ENCODE measurements at places on chromosomes 6 and 20.

GRCh38 chr20:43963872-43964791, 49.5 kb downstream of the TOX2 start:
- no peaks in the 10 kb centered on the region for H3K36me3 ChIP-seq
- no peak for DNase-seq
- peaks cover 8% of the 10 kb centered on the region for H3K4me1 ChIP-seq
- no peak overlapping the region for H3K27ac ChIP-seq
- no peaks in the 10 kb centered on the region for H3K27me3 ChIP-seq
- H3K4me3 ChIP-seq = no peak overlapping the region

DNA sequence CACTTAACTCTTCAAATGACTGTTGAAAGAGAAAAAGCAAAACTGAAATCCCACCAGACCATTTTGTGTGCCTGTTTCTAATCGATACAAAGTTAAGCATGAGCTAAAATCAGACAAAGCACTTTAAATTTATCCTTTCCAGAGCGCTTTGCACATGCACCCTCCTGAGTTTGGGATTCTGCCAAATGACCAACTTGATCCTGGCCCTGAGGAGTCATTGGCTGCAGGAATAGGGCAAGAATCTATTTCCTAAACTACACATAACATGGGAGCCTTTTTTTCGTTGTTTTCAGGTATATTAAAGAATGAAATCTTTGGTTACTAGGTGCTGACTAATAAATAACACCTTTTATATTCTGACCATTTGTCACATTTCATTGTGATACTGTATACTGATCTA, 23.8 kb upstream of the MTHFD1L start:
- no peak overlapping the region for H3K4me3 ChIP-seq
- no peaks in the 10 kb centered on the region for H3K4me1 ChIP-seq
- no peak overlapping the region for H3K27ac ChIP-seq
- no peak for DNase-seq

- H3K27me3 ChIP-seq = no peaks in the 10 kb centered on the region
- peak overlapping the region; percentile 98 for H3K4me3 ChIP-seq
- no peaks in the 10 kb centered on the region for H3K36me3 ChIP-seq
- no peak for DNase-seq
Measured at GRCh38 chr20:41617059-41617901, 897 bp downstream of the CHD6 start.

- H3K4me3 ChIP-seq = no peak overlapping the region
- no peak overlapping the region for H3K27ac ChIP-seq
- no peaks in the 10 kb centered on the region for H3K36me3 ChIP-seq
- DNase-seq = no peak
- H3K27me3 ChIP-seq = no peaks in the 10 kb centered on the region
- no peaks in the 10 kb centered on the region for H3K4me1 ChIP-seq
Measured at GRCh38 chr6:67887747-67888545, 747.1 kb upstream of the ADGRB3 start.

DNA sequence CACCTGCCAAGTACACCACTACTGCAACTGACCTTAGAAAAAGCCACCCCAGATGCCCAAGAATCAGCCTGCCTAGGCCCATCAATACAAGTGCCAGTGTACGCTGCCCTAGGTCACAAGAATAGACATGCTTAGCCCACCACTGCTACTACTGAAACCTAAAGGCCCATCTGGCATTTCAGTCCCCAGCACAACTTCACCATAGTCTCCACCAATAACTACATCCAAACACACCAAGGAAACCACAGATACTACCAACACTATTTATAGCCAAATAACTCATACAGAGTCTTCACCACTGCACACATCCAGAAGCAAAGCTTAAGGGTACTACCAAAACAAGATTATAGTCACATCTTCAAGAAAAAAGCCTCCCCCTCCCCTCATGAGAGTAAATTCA, 28.2 kb downstream of the TREML4 start:
- H3K27me3 ChIP-seq = no peaks in the 10 kb centered on the region
- no peak overlapping the region for H3K4me3 ChIP-seq
- no peaks in the 10 kb centered on the region for H3K36me3 ChIP-seq
- no peaks in the 10 kb centered on the region for H3K4me1 ChIP-seq
- DNase-seq = no peak

- no peaks in the 10 kb centered on the region for H3K27me3 ChIP-seq
- H3K36me3 ChIP-seq = no peaks in the 10 kb centered on the region
- H3K27ac ChIP-seq = no peak overlapping the region
- DNase-seq = no peak
- H3K4me1 ChIP-seq = no peaks in the 10 kb centered on the region
Measured at GRCh38 chr6:14656078-14656521, 538.5 kb downstream of the CD83 start.

DNA sequence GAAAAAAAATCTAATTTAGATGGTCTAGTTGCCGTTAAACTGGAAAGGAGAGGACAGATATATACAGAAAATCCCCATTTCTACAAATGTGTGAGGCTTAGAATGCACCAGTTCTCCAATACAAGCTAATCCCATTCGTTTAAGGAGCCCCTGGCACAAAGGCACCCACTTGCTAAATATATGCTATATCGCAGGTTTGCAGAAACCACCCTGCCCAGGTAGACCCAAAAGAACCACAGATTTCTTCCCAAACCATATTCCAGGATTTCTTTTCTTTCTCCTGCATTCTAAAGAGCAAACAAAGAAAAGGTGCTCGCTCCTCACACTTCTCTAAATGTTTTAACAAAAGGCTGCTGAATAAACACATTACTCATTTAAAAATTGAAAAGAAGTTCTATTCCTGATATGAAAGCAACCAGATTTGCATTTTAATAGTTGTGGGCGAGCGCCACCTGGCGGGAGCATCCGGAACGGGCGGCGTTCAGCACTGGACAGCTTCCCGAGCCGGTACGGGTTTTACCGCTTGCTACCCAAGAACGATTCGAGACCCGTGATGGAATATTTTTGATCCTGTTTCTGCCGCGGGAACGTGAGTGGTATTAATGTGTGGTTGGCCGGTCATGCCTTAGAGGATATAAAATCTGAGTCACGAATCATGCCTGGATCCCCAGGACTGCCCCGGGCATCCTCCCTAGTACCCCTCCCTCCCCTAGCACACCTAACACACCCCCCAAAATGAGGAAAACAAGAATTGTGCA, 2.1 kb downstream of the PTPRT start:
- no peak overlapping the region for H3K4me3 ChIP-seq
- DNase-seq = no peak
- no peaks in the 10 kb centered on the region for H3K36me3 ChIP-seq
- peaks cover 16% of the 10 kb centered on the region for H3K4me1 ChIP-seq
- H3K27ac ChIP-seq = no peak overlapping the region
- peaks cover 8% of the 10 kb centered on the region for H3K27me3 ChIP-seq

GRCh38 chr20:44733341-44734069, 12.2 kb upstream of the KCNK15 start:
- no peaks in the 10 kb centered on the region for H3K27me3 ChIP-seq
- DNase-seq = no peak
- no peak overlapping the region for H3K4me3 ChIP-seq
- H3K4me1 ChIP-seq = peaks cover 18% of the 10 kb centered on the region
- H3K36me3 ChIP-seq = no peaks in the 10 kb centered on the region
- H3K27ac ChIP-seq = peak overlapping the region; percentile 54

DNA sequence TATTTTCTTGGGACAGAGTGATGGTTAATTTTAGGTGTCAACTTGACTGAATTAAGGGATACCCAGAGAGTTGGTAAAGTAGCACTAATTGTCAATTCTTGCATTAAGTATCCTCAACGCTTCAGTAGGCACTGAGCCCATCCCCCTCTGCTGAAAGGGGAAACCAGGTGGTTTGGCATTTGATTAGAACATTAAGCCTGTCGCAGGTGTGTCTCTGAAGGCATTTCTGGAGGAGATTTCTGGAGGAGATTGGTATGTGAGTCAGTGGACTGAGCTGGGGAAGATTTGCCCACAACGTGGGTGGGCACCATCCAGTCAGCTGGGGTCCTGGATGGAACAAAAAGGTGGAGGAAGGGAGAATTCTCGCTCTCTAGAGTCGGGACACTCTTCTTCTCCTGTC, 119.8 kb downstream of the RFX6 start:
- H3K27ac ChIP-seq = no peak overlapping the region
- no peaks in the 10 kb centered on the region for H3K36me3 ChIP-seq
- H3K4me1 ChIP-seq = no peaks in the 10 kb centered on the region
- H3K4me3 ChIP-seq = no peak overlapping the region
- DNase-seq = no peak
- no peaks in the 10 kb centered on the region for H3K27me3 ChIP-seq

DNA sequence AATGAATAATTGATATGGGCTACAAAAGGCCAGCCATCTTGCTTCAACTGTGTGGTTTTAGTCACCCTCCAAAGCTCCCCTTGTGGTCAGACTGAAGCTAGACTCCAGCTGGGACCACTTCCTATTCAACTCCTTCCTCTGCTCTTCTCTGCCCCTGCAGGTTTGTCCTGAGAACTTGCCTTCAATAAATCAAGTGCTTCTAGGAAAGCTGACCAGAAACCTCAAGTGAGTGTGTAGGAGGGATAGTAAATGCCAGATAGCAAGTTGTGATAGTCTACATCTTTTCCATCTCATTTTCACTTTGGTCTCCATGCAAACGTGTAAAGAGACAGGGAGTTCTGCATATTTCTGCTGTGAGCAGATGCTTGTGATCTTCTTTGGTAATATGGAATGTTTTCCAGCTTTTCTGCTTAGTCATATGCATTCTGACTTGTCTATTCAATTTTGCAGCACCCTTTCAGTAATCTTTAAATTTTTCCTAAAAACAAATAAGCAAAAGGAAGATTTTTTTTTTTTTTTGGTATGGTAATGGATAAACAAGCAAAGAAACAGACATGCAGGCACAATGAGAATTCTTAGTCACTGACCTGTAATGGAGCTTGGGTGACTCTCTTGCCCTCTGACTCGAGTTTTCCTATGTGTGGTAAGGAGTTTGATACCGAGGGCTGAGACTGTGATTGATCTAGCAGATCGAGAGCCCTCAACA, 201.3 kb upstream of the BTBD3 start:
- H3K27me3 ChIP-seq = no peaks in the 10 kb centered on the region
- H3K27ac ChIP-seq = no peak overlapping the region
- no peaks in the 10 kb centered on the region for H3K36me3 ChIP-seq

- no peaks in the 10 kb centered on the region for H3K27me3 ChIP-seq
- no peak for DNase-seq
- no peak overlapping the region for H3K4me3 ChIP-seq
- no peaks in the 10 kb centered on the region for H3K36me3 ChIP-seq
Measured at GRCh38 chr20:2228926-2229325, 66.9 kb upstream of the TGM3 start.

- H3K27me3 ChIP-seq = no peaks in the 10 kb centered on the region
- no peak overlapping the region for H3K27ac ChIP-seq
- no peaks in the 10 kb centered on the region for H3K36me3 ChIP-seq
- H3K4me3 ChIP-seq = no peak overlapping the region
Measured at GRCh38 chr20:50758992-50759391, 27.6 kb downstream of the PARD6B start.

DNA sequence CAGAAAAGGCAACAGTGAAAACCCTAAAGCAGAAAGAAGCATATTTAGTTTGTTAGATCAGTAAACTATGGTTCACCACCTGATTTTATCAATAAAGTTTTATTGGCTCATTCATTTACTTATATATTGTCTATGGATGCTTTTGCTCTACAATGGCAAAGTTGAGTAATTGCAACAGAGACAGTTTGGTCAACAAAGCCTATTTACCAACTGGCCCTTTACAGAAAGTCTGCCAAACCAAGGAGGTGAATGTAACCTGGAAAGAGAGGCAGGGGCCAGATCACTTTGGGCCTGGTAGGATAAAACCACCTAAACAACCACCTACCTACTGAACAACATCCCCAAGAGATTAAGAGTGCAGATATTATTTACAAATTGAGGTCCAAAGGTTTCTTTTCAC, 19.4 kb downstream of the SAYSD1 start:
- no peaks in the 10 kb centered on the region for H3K4me1 ChIP-seq
- no peaks in the 10 kb centered on the region for H3K36me3 ChIP-seq
- no peak for DNase-seq
- H3K4me3 ChIP-seq = no peak overlapping the region
- H3K27ac ChIP-seq = no peak overlapping the region
- H3K27me3 ChIP-seq = no peaks in the 10 kb centered on the region

DNA sequence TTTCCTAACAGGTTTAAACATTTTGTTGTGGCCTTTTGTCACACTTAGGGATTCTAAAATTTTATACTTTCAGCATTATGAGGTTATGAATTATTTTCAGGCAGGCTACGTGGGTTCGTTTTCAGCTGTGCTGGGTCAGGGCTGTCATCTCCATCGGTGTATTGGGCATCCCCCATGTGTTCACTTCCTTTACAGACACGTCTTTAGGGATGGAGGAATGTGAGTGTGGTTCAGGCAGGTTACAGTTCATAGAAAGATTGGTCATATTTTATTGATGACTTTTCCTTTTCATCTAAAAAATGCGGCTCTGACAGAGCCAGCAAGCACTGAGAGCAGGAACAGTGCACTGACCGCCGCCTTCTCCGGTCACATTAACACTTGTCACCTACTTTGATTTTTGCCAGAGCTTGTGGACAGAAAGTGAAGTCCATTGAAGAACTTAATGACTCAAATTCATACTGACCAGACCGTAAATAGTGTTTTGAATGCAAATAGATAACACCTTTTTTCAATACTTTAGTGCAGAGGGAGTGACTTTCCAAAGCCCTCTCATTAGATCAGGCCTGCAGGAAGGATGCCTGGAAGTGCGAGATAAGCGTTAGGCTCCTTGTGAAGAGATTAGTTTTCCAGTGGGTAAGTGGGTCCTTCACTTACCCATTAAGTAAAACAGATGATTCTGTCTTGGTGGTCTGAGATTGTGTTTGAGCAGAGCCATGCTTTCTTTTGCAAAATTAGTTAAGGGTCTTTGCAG, 113.1 kb downstream of the TIAM2 start:
- DNase-seq = no peak
- no peaks in the 10 kb centered on the region for H3K4me1 ChIP-seq
- no peak overlapping the region for H3K4me3 ChIP-seq
- H3K36me3 ChIP-seq = no peaks in the 10 kb centered on the region
- H3K27me3 ChIP-seq = no peaks in the 10 kb centered on the region

DNA sequence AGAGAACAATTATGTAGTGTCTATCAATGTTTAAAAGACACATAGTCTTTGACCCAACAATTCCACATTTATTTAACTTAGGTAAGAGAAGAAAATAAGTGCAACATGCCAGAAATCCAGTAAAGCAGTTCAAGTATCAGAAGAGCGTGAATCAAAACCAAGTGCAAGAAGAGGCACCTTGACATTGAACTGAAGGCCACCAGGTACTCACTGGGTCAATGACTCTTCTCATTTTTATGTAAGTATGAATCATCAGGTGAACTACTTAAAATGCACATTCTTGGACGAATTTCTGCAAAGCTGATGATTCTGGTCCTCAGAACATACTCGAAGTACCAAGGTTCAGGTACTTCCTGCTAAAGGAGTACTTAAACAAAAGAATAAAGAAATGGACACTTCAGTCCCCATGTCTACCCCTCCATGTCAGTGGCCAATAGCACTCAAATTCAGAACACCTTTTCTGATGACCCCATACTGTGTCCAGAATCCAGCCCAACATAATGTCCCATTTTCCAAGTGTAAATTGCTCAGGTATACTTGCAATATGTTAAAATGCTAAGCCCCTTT, 481.9 kb downstream of the GJA1 start:
- no peak overlapping the region for H3K27ac ChIP-seq
- H3K4me3 ChIP-seq = no peak overlapping the region
- DNase-seq = no peak
- no peaks in the 10 kb centered on the region for H3K36me3 ChIP-seq

- H3K27ac ChIP-seq = no peak overlapping the region
- H3K36me3 ChIP-seq = no peaks in the 10 kb centered on the region
- no peaks in the 10 kb centered on the region for H3K27me3 ChIP-seq
- no peak overlapping the region for H3K4me3 ChIP-seq
Measured at GRCh38 chr6:138569970-138570724, 70.9 kb upstream of the NHSL1 start.

Measured in vagina (tissue), 2 donors.